HTR-8/SVneo (cell line): ENCODE measurements at places on chromosomes 6 and 20.
A peak's percentile ranks its signal among the peaks of the same experiment; 100 is the strongest.

GRCh38 chr6:44725070-44725469, 337.6 kb downstream of the CDC5L start:
- DNase-seq: no peak

DNA sequence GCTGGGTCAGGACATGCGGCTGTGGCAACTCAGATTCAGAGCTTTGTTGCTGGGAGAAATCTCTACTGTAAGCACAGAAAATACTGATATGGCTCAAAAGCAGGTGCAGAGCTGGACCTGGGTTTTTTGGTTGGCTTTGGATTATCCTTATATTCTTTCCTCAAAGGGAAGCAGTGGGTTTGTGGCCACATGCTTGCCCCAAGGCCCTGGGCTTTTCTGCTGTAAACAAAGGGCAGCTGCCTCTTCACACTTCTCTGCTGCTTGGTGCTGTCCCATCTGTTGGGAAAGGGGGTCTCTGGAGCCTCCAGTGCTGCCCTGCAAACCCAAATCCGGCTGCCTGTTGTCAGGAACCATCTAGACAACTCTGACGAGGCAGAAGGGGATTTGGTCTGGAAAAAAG, 52.4 kb downstream of the ANKRD6 start:
- no peak for DNase-seq

GRCh38 chr20:23710771-23711170, 21.9 kb upstream of the CST4 start:
- no peak for DNase-seq

DNA sequence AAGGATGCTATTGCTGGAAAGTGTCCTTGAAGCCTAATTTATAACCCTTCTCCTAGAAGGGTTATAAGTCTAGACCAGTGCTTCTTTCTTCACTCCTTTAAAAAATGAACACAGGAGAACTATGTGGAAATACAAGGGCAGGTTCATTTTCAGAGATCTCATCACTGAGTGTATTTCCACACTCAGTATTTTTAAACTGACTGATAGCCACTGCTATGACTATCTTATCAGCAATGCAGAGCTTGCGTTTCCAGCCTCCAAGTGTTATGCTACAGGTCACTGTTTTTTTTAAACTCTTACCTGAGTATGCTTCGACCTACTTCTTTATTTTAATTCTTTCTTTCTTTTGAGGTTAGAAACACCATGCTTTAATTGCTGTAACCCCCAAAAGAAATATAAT, 319.1 kb downstream of the ARHGAP18 start:
- DNase-seq: no peak

DNA sequence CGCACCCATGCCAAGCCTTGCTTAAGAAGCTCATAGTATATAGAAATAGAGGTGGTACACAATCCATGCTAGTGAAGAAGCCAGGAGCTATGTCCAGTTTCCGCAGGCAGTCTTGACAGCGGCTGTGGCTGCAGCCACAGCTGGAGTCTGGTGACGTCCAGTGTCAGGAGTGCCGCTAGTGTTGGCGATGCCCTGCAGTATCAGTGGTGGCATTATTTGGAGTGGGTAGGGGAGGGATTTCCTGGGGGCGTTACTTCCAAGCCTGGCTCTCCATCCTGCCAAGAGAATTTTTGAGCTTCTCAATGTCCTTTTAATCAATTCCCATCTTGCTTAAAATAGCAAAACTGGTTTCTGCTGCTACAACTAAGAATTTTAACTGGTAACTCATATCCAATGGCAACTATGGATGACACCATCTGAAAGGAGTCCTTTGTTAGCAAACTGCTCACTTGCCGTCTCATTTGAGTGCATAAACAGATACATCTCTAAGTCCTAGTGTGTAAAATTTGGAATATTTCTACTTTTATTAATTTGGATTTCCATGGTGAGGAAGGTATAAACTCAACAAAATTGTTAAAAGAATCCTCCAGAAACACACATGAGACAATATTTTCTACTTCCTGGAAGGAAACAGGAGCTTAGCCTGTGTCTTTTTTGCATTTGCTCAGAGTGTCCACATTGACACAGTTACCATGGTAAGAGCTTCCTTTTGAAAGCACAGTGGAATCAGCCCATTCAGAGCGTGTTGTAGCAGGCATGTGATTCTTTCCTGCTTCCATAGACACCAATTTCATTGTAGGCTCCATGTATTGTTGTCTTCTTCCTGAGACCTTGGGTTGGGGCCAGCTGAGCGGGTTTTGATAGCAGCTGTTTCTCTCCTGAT, 44.6 kb upstream of the PXDC1 start:
- DNase-seq: no peak

GRCh38 chr20:63685269-63686026, 11.0 kb upstream of the TNFRSF6B start:
- DNase-seq: no peak

DNA sequence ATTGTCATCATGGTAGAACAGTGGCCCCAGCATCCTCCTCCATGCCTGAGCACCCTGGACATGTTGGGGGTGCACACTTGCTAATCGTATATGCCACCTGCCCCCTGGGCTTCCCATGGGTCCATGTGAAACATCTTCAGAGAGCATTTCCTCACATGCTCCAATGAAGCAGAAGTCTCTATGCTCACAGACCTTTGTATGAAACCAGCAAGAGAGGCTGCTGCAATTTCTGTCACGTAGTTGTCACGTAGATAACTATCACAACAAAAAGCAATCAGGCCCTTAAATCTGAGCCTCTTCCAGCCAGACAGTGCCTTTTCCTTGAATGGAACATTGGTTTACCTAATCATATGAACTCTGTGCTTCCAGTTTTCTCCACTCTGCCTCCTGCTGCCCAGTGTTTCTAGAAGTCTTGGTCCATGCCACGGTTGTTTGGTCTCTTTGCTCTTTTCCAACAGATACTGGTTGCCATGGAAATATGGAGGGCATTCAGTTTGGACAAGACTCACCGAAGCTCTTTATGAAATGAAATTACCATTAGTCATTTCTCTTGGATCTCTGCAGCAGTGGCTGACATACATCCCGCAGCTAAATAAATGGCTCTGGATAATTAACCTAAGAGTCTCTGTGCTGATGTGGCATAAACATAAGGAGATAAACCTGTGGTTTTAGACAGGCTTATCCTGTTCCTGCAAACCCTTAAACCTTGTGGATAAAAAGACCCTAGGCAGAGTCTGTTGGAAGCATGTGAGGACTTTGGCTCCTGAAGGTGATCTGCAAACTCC, 172.8 kb upstream of the SYNDIG1 start:
- DNase-seq: no peak

GRCh38 chr6:163412801-163413344, 1.6 kb upstream of the QKI start:
- DNase-seq: no peak

DNA sequence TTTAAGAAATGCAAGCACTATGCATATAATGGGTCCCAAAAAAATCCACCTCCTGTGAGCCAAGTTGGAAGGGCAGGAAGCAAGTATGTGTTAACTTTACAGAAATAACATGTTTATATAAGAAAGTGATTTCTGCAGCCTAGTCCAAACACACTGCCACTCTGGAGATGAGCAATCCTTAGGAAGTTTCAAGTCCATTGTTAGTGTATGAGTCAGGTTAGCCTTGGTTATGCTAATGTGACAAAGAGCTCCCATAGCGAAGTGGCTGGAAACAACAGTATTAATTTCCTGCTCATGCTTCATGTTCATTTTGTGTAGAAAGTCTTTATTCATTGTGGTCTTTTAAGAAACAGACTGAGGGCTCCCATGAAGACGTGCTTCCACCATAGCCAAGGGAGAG, 121.4 kb downstream of the TBXT start:
- peak; percentile 18 for DNase-seq

DNA sequence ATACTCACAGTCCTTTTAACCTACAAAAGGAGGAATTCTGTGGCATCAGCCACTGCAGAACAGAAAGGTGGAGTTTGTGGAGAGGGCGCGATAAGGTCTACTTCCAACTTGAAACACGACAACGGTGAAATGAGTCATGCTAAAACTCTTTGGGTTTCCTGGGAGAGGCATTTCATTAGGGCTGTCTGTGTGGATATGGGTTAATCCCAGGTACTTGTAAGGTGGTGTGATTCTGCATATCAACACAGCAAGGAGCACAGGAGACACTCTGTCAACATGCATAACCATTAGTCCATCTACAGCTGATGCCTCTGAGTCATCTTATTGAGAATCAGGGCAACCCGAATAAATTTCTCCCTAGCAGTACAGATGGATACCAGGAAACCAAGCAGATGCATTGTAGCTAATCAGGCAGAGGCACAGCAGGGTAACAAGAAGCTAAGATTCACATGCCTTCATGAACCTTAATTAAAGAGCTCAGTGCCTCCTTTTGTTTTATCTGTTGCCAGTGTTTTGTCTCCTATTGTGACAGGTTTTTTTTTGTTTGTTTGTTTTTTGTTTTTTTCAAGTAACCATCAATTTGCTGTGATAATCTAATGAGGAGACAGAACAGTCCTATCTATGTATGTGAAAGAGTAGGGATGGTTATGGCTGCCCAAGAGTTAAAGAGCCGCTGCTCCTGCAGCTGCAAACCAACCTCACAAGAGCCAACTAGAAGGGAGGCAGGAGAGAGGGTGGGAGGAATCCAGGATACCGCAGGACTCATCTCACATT, 315.8 kb upstream of the SOX4 start:
- no peak for DNase-seq

DNA sequence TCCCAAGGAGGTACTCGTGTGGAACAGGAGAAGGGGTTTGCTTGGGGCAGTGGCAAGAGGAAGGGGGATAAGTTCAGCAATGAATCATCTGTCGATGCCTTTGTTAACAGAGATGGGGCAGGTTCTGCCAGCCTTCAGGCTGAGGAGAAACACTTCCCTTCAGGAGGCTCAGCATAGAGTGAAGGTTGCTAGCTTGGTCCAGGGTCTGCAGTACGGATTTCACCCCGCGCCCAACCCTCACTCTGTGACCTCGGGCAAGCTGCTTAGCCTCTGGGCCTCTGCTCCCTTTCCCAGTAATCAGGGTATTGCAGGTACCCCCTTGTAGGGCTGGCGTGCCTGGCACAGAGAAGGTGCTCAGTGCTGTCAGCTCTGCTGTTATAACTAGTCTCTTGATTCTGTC, 7.5 kb downstream of the CAPN11 start:
- DNase-seq: no peak

DNA sequence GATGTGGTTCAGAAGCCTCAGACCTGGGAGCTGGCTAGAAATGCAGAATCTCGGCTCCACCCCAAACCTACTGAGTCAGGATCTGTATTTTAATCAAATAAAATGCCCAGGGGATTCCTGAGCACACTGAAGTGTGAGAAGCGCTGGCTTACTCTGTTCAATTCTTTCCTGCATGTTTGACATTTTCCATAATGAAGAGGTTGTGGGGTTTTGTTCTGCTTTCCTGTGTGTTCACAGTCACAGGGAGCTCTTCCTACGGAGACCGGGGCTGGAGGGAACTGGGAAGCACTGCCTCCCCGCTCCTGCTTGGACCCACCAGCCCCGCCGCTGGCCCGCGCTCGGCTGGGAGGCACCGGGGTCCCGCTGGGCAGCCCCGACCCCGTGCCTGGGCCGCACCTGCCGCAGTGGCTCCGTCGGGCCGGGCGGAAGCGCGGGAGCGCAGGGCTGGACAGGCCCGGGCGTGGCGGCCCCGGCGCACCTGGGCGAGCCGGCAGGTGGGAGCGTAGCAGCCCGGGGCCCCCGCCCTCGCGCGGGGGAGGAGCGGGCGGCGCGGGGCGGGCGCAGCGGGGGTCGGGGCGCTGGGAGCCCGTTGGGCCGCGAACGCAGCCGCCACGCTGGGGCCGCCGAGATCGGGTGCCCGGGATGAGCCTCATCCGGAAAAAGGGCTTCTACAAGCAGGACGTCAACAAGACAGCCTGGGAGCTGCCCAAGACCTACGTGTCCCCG, at the start of gene MAPK13:
TSS of gene MAPK13 (plus strand) at position 573 of the 726 bp plus-strand sequence. CDS start at position 643, 70 bp downstream.
- DNase-seq: no peak

DNA sequence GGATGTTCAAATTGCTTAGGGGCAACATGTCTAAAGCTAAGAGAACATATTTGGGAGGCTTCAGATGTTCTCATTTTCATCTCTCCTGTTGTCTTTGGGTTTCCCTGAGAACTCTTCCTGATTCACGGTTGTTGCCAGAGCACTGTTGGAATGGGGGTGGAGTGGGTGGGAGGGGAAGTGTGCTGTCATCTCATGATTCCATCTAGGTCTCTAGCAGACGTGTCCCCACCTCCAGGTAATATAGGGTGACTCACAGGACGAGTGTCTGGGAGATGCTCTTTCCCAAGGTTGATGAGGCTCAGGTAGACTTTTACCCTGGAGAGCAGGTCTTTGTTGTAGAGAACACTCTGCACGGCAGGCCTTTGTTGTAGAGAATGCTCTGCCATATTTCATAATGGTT, 636.9 kb downstream of the QKI start:
- no peak for DNase-seq

DNA sequence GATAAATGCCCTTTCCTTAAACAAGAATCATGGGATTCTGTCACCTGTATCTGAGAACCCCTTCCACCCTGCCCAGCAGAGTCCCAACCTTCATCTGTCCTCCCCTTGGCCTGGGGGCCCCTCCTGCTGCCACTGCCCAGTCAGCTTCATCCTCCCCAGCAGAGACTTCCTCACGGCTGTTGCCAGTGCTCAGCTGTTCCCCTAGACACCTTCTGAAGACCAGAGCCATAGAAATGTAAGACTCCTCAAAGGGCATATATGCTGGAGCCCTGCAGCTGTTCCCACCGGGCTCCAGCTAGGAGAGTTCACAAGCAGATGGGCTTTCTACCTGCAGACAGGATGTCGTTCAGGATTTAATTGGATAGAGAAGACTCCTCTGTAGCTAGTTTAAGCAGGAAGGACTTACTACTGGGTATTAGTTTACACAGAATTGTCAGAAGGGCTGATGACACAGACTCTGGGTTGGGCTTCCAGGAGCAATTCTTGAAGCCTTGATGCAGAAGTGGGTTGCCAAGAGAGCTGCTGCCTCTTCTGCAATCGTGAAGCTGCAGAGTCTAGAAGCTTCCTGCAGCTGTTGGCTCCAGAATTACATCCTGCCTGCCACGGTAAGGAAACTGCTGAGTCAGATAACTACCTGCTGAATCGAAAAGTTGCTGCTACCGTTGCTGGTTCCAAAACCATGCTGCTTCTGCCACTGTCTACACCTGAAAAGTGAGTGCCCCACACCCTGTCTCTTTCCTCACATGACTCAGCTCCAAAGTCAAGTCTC, 57.1 kb upstream of the MLN start:
- DNase-seq: no peak

DNA sequence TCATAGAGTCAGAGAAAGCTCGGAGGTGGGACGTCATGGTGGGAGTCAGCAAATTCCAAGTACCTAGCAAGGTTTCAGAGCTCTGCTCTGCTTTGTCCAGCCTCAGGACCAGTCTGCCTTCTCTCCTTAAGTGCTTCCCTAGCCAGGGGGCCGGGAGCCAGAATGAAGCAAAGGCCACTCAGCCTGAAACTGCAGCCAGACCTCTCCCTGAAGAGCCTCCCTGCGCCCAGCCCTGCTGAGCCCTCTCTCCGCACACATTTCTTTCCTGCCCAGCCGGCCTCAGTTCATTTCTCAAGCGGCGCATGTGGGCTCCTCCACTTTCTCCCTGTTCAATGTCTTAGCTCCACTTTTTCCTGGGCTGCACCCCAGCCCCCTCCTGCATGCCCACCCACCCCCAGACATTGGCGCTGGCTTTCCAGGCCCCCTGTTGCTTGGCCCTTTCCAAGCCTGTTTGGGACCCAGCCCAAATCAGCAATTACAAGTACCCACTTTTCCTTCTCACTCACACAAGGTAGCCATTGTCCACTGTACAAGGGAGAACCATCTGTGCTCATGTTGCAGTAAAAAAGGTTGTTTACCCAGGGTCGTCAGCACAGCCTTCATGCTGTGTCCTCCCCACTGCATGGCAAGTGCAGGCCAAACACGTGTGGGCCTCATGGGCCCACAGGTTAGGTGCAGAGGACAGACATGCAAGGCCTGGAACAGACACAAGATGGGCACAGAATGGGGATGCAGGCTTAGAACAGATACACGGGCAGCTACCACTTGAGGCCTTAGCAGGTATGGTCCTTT, 147.1 kb downstream of the MRPL14 start:
- no peak for DNase-seq
